ENCODE measurements at places on chromosomes 12 and 14. TPM values are rescaled to one million over a fixed set of nuclear protein-coding genes. Genes with fewer than 3 reads are reported as not detected.

DNA sequence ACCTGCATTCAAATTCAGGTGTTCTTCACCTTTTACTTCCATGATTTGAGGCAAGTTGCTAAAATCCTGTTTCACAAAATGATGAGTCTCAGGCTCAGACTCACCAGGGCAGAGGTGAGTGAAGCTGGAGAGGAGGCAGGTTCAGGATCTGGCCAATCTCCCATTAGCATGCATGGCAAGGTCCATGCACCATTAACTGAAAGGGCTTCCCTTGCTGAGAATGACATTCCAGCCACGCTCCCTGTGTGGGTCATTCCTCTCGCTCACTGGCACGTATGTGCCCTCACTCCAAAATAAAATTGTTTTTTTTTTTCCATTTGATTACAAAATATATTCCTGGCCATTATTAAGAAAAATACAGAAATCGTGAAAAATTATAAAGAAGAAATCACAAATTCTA is 257.6 kb downstream of the C12orf75 start:
- no peaks in the 10 kb centered on the region for H3K4me1 ChIP-seq
- no peak overlapping the region for H3K27ac ChIP-seq
- no peak overlapping the region for H3K4me3 ChIP-seq
- H3K36me3 ChIP-seq = no peaks in the 10 kb centered on the region
- no peaks in the 10 kb centered on the region for H3K27me3 ChIP-seq

The PHETA1 gene
- total RNA-seq = 13.8 TPM

DNA sequence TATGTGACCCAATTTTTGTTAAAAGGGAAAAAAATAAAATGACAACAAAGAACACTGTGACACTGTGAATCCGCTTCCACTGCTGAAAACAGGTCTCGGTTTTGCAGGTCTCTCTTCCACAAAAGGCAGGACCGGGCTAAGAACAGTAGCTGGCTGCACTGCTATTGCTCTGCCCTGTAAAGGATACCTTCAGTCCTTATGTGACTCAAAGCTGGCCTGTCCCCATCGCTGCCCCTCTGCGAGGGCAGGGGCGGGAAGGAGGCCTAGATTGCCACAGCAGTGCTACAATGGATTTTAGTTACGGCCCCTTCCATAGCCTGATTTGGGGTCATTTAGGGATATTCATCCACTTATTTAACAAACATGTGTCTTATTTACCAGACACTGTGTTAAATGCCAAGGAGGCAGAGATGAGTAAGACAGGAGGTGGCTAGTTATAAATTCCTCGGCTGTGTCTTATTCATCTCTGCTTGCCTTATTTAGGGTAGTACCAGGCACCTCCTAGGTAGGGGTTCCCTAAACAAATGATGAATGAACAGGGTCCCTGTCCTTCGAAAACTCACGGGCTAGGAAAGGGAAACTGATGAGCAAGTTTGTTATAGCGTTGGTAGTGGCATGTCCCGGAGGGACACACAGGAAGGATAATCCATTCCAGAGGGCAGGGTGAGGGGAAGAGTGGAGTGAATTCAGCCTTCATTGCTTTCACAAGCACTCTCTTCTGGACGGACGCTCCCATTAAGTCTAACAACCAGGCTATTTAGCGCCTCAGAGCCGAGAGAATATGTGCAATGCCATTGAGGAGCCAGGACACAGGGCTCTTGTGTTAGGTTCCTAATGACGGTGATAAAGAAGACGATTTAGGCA is 73.3 kb downstream of the EID3 start:
- H3K27me3 ChIP-seq = peaks cover 14% of the 10 kb centered on the region
- no peaks in the 10 kb centered on the region for H3K4me1 ChIP-seq
- H3K36me3 ChIP-seq = no peaks in the 10 kb centered on the region
- no peak overlapping the region for H3K4me3 ChIP-seq

The GPR162 gene
- total RNA-seq = 10.8 TPM

GRCh38 chr12:47822863-47823262 is 3.2 kb upstream of the HDAC7 start:
- no peak overlapping the region for H3K4me3 ChIP-seq
- DNase-seq = no peak
- H3K4me1 ChIP-seq = peaks cover 50% of the 10 kb centered on the region
- H3K36me3 ChIP-seq = no peaks in the 10 kb centered on the region
- no peaks in the 10 kb centered on the region for H3K27me3 ChIP-seq

DNA sequence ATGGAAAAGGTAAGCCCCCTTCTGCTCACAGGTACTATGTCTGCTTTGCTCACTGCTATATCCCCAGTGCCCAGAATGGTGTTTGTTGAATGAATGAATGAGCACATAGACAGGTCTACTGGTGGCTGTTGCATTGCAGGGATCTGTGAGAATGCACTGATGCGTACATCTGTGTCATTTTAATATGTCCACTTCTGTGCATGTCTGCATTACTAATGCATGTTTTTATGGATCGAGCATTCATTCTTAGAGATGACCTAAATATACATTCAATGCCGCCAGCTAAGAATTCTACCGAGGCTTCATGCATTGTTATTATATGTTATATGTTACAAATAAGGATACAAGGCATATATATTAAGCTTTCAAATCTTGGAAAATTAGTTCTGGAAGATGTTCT is 73.8 kb downstream of the SPRING1 start:
- no peaks in the 10 kb centered on the region for H3K27me3 ChIP-seq
- H3K4me1 ChIP-seq = peaks cover 21% of the 10 kb centered on the region
- no peaks in the 10 kb centered on the region for H3K36me3 ChIP-seq
- DNase-seq = no peak

The ING4 gene
- 69.0 TPM for total RNA-seq

GRCh38 chr12:72467985-72468384 is 195.8 kb downstream of the TRHDE start:
- H3K36me3 ChIP-seq = no peaks in the 10 kb centered on the region
- no peaks in the 10 kb centered on the region for H3K27me3 ChIP-seq
- H3K4me3 ChIP-seq = no peak overlapping the region
- no peak for DNase-seq
- H3K4me1 ChIP-seq = peaks cover 4% of the 10 kb centered on the region
- no peak overlapping the region for H3K27ac ChIP-seq

The EPYC gene
- total RNA-seq = not detected

The KDM5A gene
- total RNA-seq = 87.7 TPM

The CIROP gene
- total RNA-seq = not detected

- DNase-seq = no peak
- H3K4me1 ChIP-seq = no peaks in the 10 kb centered on the region
- no peaks in the 10 kb centered on the region for H3K36me3 ChIP-seq
- H3K27ac ChIP-seq = no peak overlapping the region
- H3K27me3 ChIP-seq = no peaks in the 10 kb centered on the region
Observed at GRCh38 chr14:72155379-72155993, 223.3 kb downstream of the RGS6 start.

- no peak overlapping the region for H3K27ac ChIP-seq
- H3K4me1 ChIP-seq = no peaks in the 10 kb centered on the region
- H3K27me3 ChIP-seq = no peaks in the 10 kb centered on the region
- H3K36me3 ChIP-seq = peaks cover 61% of the 10 kb centered on the region
- no peak for DNase-seq
- no peak overlapping the region for H3K4me3 ChIP-seq
Observed at GRCh38 chr14:102019006-102019540, 54.7 kb downstream of the DYNC1H1 start.

The RTN1 gene
- 0.78 TPM for total RNA-seq

GRCh38 chr14:24846261-24846660 is 203.7 kb downstream of the STXBP6 start:
- DNase-seq = no peak
- H3K27me3 ChIP-seq = no peaks in the 10 kb centered on the region
- no peak overlapping the region for H3K27ac ChIP-seq
- H3K4me3 ChIP-seq = no peak overlapping the region
- H3K4me1 ChIP-seq = peaks cover 15% of the 10 kb centered on the region
- H3K36me3 ChIP-seq = peaks cover 1% of the 10 kb centered on the region

The HSPA2 gene
- 10.5 TPM for total RNA-seq

The RASAL1 gene
- total RNA-seq = 0.65 TPM

GRCh38 chr14:102317564-102318248 is 1.8 kb upstream of the ZNF839 start:
- no peak for DNase-seq
- H3K27me3 ChIP-seq = no peaks in the 10 kb centered on the region

DNA sequence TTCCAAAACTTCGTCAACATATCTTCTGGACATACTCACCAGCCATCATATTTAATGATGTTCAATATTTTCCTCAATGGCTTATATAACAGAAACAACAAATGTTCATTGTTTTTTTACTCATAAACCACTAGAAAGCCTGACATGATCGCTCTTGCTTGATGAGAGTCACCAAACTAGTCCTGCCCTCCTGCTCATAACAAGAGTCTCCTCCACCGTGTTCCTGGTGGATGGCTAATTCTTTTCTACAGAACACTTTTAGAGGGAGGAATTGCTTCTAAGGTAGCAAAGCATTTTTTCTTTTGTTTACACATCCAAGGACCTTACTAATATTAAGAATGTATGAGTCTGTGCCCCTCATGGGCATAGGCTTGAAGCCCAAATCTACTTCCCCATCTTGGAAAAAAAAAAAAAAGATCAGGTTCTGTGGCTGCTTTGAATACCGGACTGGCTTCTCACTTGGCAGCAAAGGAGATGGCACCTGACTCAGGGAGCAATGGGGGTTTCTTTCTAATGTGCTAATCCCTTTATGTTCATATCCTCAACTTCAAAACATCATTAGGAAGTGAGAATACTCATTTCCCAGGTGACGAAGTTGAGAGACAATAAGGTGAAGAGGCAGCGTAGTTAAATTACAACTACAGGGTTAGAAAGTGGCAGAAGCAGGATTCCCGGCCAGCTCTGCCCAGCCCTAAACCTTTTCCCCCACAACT is 188.8 kb downstream of the EPS8 start:
- DNase-seq = no peak
- no peaks in the 10 kb centered on the region for H3K27me3 ChIP-seq
- H3K27ac ChIP-seq = no peak overlapping the region

The ANKS1B gene
- total RNA-seq = 7.5 TPM

- H3K36me3 ChIP-seq = peaks cover 2% of the 10 kb centered on the region
- H3K27ac ChIP-seq = no peak overlapping the region
- H3K4me3 ChIP-seq = no peak overlapping the region
- no peak for DNase-seq
- H3K27me3 ChIP-seq = peaks cover 3% of the 10 kb centered on the region
- peaks cover 21% of the 10 kb centered on the region for H3K4me1 ChIP-seq
Observed at GRCh38 chr14:34222122-34222521, 239.9 kb downstream of the SPTSSA start.

- peaks cover 20% of the 10 kb centered on the region for H3K36me3 ChIP-seq
- peak overlapping the region; percentile 97 for H3K27ac ChIP-seq
- H3K4me1 ChIP-seq = peaks cover 20% of the 10 kb centered on the region
- no peak for DNase-seq
- no peaks in the 10 kb centered on the region for H3K27me3 ChIP-seq
- H3K4me3 ChIP-seq = no peak overlapping the region
Observed at GRCh38 chr12:53660041-53660440, 15.8 kb downstream of the ATP5MC2 start.

DNA sequence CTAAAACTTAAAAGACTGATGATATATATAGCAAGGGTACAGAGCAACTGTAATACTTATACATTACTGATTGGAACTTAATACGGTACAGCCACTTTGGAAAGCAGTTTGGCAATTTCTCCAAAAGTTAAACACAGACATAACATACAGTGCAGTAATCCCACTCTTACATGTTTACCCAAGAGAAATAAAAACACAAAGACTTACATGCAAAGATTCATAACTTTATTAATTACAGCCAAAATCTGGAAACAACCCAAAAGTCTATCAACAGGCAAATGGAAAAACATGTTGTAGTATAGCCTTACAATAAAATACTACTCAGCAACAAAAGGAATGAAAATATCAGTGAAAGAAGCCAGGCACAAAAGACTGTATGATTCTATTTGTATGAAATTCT is 84.6 kb downstream of the GARIN6 start:
- H3K4me1 ChIP-seq = no peaks in the 10 kb centered on the region
- H3K36me3 ChIP-seq = no peaks in the 10 kb centered on the region
- DNase-seq = no peak
- H3K4me3 ChIP-seq = no peak overlapping the region

DNA sequence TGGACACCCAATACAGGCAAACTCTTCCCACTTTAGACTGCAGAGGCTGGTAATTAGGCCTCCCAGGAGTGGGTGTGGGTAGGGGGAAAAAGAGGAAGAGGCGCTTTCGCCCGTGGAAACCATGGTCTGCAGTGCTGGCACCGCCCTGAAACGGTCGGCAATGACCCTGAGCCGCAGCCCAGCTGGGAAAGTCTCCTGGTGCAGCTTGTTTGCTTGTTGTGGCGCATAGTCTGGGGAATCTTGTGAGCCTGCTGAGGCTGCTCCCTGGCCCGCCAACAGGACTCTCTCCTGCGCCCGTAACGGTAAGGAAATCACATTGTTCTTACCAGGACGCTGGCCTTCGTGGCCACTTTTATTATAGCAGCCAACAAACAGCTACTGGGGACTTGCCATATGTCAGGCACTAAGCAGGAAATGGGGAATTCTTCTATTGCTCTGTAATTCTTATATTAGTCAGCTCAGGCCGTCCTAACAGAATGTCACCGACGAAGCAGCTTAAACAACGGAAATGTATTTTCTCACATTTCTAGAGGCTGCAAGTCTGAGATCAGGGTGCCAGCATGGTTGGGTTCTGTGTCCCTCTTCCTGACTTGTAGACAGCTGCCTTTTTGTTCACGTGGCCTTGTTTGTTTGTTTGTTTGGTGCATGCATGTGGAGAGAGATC is 52.5 kb upstream of the RIN3 start:
- H3K4me1 ChIP-seq = peaks cover 6% of the 10 kb centered on the region
- H3K36me3 ChIP-seq = no peaks in the 10 kb centered on the region
- H3K4me3 ChIP-seq = no peak overlapping the region

DNA sequence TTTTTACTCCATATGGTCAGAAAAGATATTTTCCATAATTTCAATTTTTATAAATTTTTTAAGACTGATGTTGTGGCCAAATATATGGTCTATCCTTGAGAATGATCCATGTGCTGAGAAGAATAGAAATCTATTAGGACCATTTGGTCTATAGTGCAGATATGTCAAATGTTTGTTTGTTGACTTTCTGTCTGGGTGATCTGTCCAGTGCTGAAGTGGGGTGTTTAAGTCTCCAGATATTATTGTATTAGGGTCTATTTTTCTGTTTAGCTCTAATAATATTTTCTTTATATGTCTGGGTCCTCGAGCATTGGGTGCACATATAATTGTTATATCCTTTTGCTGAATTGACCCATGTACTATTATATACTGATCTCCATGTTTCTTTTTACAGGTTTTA is 308.9 kb upstream of the LMO3 start:
- no peaks in the 10 kb centered on the region for H3K36me3 ChIP-seq
- no peak overlapping the region for H3K27ac ChIP-seq
- no peaks in the 10 kb centered on the region for H3K27me3 ChIP-seq
- H3K4me3 ChIP-seq = no peak overlapping the region

GRCh38 chr14:50762001-50762930 is 68.7 kb downstream of the NIN start:
- DNase-seq = no peak
- H3K4me1 ChIP-seq = peaks cover 8% of the 10 kb centered on the region
- no peak overlapping the region for H3K27ac ChIP-seq
- peaks cover 56% of the 10 kb centered on the region for H3K36me3 ChIP-seq
- no peak overlapping the region for H3K4me3 ChIP-seq

The MUCL1 gene
- total RNA-seq = not detected

DNA sequence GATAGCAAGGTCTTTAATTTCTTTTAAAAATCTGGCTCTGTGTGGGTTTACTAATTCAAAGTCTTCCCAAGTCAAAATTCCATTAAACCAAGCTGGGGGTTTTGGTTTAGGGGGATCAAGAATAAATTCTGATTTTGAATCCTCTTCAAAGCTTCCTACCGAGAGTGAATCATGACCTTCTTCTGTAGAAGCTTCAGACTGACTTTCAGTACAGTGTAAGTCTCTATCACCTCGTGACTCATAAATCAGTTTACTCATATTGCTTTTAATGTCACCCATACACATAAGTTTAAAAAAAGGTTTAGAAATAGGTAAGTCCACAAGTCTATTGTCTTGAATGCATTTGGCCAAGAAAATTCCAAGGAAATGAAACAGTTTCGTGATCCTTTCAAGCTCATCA is 80.6 kb upstream of the STRN3 start:
- peaks cover 57% of the 10 kb centered on the region for H3K36me3 ChIP-seq
- no peaks in the 10 kb centered on the region for H3K27me3 ChIP-seq
- no peak overlapping the region for H3K27ac ChIP-seq
- H3K4me3 ChIP-seq = no peak overlapping the region
- H3K4me1 ChIP-seq = no peaks in the 10 kb centered on the region

Data from mesothelial cell of epicardium (in vitro differentiated cells).